Heart right ventricle (tissue), 16 donors: ENCODE measurements at places on chromosomes 5 and 9.

- DNase-seq: no peak
Observed at GRCh38 chr5:146365618-146366017, 27.0 kb downstream of the POU4F3 start.

DNA sequence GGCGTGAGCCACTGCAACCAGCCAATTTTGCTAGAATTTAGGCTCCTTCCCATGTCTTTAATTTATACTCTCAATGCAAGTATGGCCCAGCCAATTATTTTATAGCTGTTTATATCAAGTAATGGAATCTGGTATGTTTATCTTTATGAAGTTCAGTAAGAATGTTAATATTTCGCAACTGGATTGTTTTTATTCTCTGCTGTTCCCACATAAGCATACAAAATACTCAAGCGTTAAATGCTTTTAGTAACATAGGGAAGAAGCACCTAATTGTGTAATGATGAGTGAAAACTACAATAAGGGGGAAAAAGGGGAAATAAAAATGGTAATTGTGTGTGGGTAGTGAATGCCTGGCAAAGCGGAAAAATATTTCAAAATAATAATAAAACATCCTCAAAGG is 21.3 kb downstream of the PWWP2A start:
- no peak for DNase-seq

DNA sequence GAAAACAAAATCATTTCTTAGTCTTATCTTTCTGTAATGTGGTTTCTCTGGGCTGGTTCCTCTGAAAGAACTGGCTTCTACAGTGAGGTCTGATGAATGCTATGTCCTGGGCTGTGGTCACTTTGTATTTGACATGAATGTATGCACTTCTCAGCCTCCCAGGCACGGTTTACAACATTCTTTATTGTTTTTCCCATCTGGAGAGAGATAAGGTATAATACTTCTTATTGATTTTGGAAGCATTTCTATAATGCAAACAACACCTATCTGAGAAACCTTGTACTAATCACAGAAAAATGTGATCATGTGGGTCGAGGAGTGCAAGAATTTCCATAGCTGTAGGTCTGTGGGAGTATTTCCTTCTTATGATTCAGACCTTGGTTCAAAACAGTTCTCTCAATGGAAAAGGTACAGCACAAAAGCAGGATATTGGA is 46.9 kb downstream of the ACTBL2 start:
- no peak for DNase-seq

DNA sequence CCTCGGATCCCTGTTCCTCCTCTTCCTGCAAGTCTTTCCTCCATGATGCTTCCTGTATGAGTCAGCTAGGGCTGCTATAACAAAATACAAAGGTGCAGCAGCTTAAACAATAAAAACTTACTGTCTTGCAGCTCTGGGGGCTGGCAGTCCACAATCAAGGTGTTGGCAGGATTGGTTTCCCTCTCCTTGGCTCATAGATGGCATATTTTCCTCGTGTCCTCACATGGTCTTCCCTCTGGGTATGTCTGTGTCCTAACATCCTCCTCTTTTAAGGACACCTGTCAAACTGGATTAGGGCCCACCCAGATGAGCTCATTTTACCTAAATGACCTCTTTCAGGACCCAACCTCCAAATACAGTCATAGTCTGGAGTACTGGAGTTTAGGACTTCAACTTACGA is 117.5 kb downstream of the MED10 start:
- DNase-seq: no peak

DNA sequence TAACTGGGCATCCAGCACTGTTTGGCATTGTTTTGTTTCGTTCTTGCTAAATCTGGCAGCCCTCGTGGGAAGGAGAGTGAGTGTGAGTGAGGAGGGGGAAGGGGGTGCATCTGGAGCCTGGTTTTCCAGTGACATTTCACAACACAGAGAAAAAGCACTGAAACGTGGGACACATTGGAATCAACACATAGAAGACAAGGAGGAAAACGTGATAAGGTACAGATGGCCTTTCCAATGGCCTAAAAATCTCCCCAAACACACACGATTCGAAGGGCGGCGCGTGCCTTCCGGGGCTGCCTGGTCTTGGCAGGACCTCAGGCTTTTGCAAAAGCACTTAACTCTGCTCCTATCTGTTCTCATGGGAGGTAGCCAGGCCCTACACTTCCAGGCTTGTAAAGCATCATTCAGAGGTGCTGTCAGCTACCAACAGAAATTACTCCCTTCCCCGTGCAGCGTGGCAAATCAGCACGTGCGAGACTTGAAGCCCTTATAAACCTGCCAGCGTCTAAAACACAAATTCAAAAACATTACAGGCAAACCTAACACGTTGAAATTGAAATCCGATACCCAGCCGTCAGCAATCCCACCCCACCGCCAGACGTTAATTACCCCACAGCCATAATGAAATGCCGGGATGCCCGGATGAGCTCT is 129.4 kb downstream of the OLFM1 start:
- DNase-seq: peak; percentile 21

- no peak for DNase-seq
Observed at GRCh38 chr5:151224372-151224771, 480 bp upstream of the CCDC69 start.

DNA sequence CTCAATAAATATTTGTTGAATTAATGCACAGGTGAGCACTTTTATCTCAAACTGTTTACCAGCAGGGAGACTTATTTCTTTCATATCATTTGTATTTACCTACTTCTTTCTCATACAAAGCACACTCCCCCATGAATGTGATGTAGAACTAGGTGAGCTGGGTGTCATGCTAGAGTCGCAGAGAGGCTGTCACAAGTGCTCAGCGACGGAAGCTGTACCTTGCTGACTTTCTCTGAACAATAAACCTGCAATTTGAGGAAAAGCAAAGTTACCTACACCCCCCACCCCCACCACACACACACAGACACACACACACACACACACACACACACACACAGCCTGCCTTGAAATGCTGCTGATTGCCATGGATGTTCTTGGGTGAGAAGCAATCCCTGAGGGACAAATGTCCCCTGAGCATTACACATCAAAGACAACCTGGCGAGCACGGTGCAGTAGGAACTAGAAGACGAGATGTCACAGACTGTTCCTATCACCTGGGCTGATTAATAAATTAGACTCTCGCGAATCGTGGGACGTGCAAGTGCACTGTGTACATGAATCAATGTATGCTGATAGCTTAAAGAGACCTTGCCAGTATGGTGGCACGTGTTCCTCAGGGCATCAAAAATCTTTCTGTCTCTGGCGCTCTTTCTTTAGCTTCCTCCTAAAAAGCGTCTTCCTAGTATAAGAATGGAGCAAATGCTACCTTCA is 66.1 kb downstream of the BRINP1 start:
- no peak for DNase-seq

GRCh38 chr9:114189823-114190562 is 34.7 kb downstream of the COL27A1 start:
- DNase-seq: no peak

DNA sequence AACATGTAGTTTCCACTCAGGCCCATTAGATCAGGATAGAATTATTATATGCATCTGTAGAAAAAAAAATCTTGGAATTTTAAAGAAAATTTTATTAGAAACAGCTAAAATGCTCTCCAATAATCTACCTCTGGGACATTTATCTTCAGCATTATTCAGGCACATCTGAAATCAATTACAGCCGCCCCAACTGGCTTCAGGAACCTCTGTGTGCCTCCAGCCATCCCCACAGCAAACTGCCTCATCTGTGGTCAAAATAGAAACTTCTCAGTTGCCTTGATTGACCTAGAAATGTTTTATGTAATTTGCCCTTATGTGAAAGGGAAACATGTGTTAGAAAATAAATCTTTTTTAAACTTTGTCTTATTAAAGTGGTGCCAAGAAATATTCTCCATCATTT is 120.1 kb upstream of the LPAR1 start:
- no peak for DNase-seq

DNA sequence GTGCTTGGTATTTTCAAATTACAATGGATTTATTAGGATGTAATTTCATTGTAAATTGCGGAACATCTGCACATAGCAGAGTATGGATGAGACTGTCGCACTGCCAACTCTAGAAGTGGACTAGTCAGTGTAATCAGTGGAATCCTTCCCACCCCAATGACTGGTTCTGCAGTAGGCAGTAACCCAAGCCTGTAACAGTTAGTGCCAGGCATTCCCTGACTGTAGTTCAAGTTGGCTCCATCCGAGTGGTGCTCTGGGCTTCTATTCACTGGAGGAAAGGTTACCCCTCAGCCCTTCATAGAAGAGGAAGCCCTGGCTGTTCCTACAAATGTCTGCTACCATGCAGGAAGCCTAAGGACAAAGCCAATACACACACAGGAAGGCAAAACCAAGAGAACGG is 23.2 kb downstream of the AK3 start:
- DNase-seq: no peak

DNA sequence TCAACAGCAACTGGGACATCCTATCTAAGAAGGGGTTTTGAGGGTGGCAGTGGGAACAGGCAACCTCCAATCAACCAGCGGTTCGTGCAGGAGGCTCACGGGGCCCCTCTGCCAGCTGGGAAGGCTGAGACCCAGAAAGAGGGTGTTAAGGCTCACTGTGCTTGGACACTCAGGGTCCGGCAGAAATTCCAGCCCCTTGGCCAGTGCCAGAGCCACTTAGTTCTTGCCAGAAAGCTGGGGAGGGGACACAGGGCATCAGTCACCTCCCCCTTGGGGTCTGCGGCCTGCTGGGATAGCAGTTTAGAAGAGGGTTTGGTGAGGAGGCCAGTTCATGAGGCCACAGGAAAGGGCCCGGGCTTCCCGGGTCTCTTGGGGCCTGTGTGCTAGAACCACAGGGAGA is 20.5 kb downstream of the ADGRD2 start:
- no peak for DNase-seq

- no peak for DNase-seq
Observed at GRCh38 chr9:91914404-91914803, 35.6 kb downstream of the ROR2 start.

- DNase-seq: no peak
Observed at GRCh38 chr5:108898257-108898656, 150.6 kb downstream of the FER start.

DNA sequence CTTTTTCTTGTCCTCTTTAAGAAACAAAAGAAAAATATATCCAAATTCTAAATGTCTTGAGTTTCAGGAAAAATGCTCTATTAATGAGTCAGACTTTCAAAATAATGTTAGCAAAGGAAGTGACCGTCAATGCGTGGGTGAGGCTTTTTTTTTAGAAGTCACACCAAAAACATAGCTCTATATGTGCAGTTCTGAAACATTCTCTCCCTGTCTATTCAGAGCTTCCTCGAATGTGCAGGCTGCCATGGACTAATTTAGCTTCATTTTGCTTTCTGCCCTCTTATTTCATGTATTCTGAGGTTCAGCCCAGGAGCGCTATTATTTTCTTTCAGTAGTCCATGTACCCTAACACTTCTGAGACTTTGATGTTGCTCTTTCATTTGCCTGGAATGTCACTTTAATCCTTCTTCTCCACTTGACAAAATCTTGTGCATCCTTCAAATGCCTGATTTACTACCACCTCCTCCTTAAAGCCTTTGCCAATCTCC is 72.5 kb upstream of the RASA1 start:
- no peak for DNase-seq

GRCh38 chr5:167171056-167171455 is 1120.4 kb upstream of the WWC1 start:
- no peak for DNase-seq

DNA sequence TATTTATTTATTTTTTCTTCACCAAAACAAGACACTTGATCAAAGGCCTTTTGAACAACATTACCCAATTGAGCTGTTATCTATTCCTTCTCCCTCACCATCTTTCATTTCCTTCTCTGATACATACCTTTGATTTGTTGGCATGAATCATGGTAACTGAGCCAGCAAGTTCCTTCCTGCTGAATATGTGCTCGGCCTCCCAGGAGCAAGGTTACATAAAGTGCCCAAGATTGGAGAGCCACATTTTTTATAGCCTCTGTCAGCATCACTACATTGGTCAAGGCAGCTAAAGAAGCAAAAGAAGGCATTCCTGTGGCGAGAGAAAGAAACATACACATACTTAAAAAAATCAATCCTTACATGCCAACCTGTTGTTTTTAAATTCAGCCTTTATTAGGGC is 369.6 kb downstream of the CYLC2 start:
- no peak for DNase-seq

DNA sequence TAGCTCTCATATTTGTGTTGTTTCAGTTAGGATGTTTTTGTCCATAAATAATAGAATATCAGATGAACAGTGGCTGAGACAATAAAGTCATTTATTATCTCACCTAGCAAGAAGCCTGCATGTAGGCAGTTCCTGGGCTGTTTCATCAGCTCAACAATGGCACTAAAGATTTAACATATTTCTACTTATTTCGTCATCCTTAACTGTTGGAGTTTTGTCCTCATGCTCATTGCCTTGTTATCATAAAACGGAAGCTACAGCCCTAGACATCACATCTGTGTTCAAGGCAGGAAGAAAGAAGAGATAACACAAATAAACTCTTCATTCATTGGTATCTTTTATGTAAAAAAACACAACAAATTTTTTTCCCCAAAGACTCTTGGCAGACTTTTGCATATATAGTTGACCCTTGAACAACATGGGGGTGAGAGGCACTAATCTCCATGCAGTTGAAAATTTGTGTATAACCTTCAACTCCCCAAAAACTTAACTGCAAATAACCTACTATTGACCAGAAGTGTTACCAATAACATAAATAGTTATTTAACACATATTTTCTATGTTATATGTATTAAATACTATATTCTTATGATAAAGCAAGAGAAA is 277.2 kb upstream of the ADRA1B start:
- DNase-seq: no peak

DNA sequence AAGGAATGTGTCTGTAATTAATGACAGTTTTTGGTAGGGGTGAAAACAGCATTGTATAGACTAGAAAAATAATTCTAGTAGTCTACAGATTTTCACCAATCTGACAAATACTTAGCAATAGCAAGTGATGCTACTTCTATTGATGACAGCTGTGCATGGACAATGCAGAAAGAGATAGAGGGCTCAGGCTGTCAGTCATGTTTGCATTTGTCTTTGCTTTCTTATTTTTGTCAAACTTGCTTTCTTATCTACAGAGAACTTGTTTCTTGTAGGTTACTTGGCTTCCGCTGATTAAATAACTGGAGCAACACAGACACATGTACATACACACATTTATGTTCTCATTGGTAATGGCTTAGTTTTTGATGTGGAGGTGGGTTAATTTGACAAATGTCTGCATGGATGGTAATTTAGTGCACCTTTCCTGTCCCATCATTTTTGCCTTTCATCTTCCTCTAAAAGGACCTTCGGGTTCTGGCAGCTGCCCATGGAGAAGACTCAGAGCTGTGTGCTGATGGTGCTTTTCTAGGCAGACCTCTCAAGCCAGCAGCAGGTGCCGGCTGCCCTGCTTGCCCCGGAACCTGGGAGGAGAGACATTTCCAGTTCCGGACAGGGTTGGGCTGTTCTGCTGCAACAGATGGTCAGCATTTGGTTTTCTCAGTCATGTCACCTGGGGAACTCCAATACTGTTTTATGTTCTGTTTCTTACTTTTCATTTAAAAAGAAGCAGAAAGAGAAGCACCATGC is 28.8 kb downstream of the CAMK4 start:
- no peak for DNase-seq
